ENCODE measurements at places on chromosomes 1 and 21.

DNA sequence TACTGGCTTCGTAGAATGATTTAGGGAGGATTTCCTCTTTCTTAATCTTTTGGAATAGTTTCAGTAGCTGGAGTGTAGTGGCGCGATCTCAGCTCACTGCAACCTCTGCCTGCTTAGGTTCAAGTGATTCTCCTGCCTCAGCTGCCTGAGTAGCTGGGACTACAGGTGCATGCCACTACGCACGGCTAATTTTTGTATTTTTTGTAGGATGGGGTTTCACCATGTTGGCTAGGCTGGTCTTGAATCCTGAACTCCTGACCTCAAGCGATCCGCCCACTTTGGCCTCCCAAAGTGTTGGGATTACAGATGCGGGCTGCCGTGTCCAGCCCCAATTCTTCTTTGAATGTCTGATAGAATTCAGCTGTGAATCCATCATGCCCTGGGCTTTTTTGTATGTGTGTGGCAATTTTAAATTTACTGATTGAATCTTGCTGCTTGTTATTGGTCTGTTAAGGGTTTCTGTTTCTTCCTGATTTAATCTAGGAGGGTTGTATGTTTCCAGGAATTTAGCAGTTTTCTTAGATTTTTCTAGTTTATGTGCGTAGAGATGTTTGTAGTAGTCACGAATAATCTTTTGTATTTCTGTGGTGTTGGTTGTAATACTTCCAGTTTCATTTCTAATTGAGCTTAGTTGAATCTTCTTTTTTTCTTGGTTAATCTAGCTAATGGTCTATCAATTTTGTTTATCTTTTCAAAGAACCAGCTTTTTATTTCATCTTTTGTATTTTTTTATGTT, 15.3 kb downstream of the MAN1C1 start:
- DNase-seq = no peak

GRCh38 chr1:185674201-185674600, 60.0 kb upstream of the HMCN1 start:
- no peak for DNase-seq

GRCh38 chr21:44880405-44881197, 7.1 kb upstream of the PTTG1IP start:
- DNase-seq = no peak

DNA sequence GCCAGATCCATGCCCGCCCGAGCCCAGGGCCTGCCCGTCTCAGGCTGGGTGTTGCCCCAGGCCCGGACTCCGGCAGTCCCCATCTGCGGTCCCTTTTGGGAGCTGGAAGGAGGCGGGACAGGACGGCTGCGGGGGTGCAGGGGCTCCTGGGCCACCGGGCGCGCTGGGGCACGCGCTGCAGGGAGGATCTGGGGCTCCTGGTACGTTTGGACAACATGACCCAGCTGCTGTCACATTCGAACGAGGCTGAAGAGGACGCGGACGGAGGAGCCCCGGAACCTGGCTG, 6.6 kb upstream of the CALML6 start:
- DNase-seq = no peak

- no peak for DNase-seq
These were observed 140.0 kb upstream of the POU3F1 start for GRCh38 chr1:38186566-38186965.

DNA sequence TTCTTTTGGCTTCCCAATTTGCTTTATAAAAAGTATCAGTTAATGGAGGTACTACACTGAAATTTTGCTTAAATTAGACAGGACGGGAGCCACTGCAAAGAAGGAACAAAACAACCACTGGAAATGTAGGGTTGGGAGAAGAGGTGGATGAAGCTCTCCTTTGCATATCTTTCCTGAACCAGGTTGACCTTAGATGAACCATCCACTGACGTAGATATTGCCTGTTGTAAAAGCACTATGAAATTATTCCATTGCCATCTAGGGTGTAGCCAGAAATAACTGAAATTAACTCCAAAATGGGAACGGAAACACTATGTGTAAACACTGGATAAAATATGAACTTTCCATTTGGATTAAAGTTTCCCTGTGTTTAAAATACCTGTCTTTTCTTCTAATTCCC, 1.2 kb upstream of the ABL2 start:
- DNase-seq = no peak

DNA sequence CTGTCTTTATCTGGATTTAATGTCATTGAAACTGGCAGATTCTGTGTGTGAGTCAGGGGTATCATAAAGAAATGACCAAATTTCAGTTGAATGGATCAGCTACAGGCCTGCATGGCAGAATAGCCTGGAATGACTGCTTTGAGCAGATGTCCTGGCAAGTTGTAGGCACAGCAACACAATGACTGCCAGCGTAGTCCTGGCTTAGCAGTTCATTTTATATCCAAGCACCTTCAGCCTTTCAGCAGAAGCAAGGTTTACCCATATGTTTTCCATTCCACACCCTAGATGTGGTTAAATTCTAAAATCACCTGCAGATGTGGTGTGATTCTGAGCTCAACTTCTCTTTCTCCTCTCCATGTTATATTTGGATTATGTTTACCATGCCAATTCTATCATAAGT, 22.3 kb upstream of the PTGFR start:
- DNase-seq = no peak

GRCh38 chr1:39098546-39099250, 72.5 kb downstream of the NDUFS5 start:
- peak; percentile 69 for DNase-seq

GRCh38 chr1:204711947-204712701, 26.6 kb upstream of the LRRN2 start:
- no peak for DNase-seq

- no peak for DNase-seq
These were observed 676.6 kb downstream of the MATN1 start for GRCh38 chr1:30046751-30047150.

- no peak for DNase-seq
These were observed 251.9 kb downstream of the DPYD start for GRCh38 chr1:97668945-97669344.

- no peak for DNase-seq
These were observed 55.2 kb downstream of the SLC9A1 start for GRCh38 chr1:27099587-27100334.

- no peak for DNase-seq
These were observed 185.5 kb downstream of the ZC3H11B start for GRCh38 chr1:219427403-219427802.

GRCh38 chr1:31421371-31422040, 8.5 kb downstream of the SERINC2 start:
- DNase-seq = no peak

DNA sequence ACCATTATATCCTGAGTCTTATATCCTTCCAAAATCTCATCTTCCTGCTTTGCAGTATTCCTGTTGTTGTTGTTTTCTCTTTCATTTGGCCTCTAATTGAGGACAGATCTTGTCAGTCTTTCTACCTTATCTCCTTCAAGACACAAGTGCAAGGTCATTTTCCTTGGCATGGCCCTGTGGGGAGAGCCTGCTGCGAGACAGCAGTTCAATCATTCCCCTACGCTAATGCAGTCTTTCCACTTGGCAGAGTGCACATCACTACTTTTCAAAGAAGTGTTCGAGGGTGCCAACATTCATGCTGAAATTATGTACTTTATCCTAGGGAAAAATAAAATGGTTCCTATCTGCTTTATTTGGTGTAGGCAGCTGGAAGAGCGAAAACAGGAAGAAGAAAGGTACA, 130.3 kb upstream of the SPATA6 start:
- DNase-seq = no peak

DNA sequence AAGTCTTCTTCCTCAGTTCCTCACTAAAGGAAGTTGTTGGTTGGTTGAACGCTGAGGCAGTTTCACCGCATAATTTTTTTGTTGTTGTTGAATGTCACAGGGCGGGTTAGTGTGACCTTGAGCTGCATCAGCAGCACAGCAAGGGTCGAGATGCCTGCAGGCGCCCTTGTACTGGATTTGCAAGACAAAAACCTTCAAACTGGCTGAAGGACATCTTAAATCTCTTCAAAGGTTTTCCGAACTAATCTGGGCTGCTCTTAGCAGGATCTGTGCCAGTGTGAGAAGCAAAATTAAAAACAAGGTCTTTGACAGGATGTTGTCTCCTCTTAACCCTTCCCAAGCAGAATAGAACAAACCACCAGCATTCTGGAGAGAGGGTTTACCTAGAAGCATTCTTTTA, 59.4 kb downstream of the NRIP1 start:
- peak; percentile 70 for DNase-seq

DNA sequence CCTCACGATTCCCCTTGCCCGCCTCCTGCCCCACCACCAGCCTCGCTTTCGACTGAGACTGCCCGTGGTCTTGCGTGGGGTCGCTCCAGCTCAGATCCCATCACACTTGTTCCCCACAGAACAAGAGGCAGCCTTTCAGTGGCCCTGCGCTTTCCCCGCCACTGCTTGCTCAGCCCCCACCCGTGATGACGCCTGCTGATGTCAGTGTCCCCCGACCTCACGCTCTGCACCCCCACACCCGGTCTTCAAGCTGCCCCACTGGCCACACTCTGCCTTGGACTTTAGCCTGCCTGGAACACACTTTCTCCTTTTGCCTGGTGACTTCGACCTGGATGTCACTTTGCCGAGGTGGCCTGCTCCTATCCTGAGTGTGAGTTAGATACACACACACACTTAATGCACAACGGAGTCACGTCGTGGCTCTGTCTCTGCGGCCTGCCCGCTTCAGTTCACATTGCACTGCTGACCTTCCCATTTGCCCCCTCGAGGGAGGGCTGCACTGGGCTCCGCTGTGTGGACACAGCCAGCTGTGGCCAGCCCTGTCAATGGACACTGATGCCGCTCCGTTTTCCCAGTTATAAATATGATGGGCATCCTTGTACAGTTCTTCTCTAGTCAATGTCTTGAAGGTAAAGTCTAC, 13.0 kb downstream of the AGPAT3 start:
- no peak for DNase-seq

DNA sequence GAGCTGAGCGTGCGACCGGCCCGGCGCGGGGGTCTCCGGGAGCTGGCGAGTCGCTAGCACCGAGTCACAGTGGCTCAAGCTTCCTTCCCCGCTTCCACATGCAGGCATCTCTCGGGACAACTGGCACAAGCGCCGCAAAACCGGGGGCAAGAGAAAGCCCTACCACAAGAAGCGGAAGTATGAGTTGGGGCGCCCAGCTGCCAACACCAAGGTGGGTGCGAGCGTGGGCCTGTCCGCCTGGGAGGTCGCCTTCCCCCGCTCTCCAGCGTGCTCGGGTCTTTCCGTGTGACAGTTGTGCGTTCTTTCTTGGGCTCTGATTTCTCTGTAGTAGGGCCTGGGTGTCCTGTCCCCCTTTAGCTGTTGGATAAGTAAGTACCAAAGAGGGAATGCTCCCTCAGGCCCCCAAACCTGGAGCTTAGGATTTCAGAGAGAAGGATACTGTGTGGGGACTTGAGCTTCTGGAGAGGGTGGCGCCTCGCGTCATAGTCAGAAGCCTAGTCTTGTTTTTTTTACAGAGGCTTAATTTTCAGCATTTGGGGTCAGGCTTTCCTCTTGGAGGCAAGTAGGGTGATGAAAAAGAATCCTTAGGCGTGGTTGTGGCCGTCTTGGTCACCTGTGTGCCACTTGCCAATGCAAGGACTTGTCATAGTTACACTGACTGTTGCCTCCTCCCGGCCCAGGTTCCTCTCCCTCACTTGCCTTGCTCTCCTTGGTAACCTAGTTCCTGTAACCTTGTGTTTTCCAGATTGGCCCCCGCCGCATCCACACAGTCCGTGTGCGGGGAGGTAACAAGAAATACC, 790 bp downstream of the RPS8 start:
- DNase-seq = no peak

DNA sequence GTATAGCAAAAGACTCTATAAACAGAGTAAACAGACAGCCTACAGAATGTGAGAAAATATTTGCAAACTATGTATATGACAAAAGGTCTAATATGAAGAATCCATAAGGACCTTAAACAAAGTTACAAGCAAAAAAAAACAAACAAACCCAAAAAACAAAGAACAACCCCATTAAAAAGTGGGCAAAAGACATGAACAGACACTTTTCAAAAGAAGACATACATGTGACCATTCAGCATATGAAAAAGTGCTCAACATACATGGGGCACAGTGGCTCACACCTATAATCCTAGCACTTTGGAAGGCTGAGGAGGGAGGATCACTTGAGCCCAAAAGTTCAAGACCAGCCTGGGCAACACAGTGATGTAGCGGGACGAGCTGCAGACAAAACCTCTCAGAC, 17.9 kb upstream of the OR2B11 start:
- DNase-seq = no peak

DNA sequence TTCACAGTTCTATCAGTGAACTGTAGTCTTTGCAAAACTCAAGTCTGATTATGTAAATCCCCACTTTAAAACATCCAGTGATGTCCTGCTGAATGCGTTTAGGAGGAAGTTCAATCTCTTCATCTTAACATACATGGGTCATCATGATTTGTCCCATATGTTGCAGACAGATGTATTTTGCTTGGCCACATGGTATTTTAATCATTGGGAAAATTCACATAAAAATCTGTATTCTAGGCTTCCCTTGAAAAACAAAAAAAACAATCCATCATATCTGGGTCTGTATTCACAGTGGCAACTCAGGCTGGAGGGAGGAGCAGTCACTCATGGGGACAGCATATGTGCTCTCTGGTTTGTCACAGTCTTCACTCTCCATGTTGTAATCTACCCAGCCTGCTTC, 44.8 kb upstream of the CDC7 start:
- no peak for DNase-seq

GRCh38 chr1:94551449-94551848, 9.9 kb upstream of the F3 start:
- no peak for DNase-seq

DNA sequence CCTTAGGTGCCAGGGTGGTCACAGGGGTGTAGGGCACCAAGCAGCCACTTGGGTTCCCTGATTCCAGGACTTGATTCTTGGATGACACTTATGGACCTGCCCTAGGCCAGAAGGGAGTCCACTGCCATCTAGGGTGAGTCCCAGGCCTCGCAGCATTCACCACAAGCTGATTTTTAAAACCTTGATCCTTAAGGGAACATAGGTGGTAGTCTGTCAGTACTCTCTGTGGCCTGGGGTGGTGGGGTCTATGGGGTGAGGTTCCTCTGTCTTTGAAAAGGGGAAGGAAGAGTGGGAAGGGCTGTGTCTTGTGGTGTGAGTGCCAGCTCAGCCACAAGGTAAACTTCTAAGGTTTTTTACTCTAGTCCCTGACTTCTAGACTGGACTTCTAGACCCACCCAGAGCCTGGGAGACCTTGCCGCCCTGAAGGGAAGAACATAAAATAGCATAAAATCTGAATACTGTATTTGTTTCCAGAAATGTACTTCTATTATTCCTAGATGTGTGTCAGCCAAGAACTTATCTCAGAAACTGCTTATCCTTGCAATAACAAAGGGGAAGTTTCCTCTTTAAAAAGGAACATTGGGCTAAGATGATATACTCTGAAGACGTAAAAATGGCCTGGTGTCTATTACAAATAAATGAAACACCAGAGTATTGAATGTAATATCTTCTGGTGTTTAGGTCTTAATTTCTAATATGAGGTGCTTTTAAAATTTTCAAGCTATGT, 757.3 kb downstream of the LTN1 start:
- DNase-seq = no peak
